ENCODE measurements at places on chromosomes 13 and 19.

GRCh38 chr13:32028711-32029110 is 2.9 kb upstream of the FRY start:
- no peak for DNase-seq

- peak; percentile 29 for DNase-seq
Measured at GRCh38 chr19:5321851-5322681, 18.5 kb downstream of the PTPRS start.

GRCh38 chr19:459724-460511 is 915 bp downstream of the SHC2 start:
- DNase-seq = no peak

- no peak for DNase-seq
Measured at GRCh38 chr13:73336773-73337172, 278.0 kb downstream of the KLF5 start.

- no peak for DNase-seq
Measured at GRCh38 chr13:97223711-97224541, 1.8 kb downstream of the MBNL2 start.

DNA sequence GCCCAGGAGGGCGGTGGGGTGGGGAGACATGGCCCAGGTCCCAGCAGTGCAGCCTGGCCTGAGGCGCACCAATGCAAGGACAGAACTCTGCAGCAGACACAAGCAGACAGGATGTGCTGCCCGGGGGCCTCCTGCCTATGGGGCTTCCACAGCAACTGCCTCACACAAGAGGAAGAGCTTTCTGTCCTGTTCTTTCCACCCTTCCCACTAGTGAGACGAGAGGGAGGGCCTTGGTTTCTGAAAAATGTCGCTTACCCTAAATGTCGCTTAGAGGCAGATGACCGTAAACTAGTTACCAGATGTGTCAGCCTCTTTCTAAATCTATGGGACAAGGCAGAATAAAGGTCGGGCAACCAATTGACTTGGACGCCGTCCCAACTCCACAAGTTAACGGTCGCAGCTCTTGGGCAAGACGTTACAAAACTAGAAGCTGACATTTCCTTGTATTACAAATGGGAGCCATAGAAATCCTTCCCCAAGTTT is at the start of gene LAIR1:
Gene LAIR1 (minus strand): TSS at position 157 of the 483 bp plus-strand sequence. CDS start 127 bp downstream, at position 30.
- no peak for DNase-seq

DNA sequence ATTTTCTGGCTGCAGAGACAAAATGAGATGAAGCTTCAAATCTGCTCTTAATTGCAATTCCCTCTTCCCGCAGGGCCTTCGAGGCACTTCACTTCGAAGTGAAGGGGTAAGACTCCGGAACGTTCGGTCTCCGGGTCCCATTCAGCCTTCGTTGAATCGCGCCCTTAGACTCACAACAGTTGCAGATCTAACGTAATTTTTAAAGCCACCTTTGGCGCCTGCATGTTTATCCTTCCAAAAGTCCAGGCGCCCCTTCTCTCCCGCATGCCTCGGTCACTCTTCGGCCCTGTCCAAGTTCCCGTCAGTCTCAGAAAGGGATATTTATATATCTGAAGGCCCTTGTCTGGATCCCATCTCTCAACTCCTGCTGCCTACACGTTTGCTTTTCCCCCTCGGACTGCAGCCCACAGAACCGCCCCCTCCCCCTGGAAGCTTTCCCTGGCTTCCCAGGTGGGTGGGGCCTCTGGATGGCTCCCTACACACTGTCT is 915 bp upstream of the KCTD12 start:
- DNase-seq = no peak

GRCh38 chr13:113589251-113589960 is 4.9 kb downstream of the TFDP1 start:
- DNase-seq = no peak

DNA sequence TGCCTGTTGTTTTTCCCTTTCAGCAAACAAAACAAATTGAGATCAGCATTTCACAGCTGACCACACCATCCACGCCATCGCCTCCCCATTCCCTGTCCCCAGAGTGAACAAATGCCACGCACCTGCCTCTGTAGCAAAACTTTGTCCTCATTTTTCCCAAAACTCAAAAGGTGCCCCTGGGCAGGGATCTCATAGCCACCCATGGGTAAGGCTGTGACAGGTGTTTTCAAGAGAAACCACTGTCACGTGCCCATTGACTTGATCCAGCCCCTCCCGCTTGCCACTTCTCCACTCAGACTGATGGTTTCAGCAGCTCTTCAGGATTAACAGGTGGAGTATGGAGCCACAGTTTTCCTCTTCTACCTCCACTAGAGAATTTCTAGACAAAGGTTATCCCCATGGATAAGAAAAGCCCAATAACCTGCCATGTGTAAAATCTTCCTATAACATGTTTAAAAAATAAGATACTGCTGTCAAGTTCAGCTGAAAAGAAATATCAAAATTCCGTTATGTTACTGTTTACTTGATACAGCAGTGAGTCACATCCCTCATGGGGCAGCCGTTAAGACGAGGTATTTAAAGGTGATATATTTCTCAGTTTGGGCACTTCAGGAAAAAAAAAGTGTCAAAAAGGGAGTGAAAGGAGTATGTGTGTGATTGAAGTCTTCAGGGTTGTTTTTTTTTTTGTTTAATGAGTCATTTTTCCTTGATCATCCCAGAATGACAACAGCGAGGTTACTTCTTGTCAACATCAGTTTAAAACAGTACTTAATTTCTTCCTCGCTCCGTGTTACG is 63.5 kb upstream of the GPR183 start:
- DNase-seq = no peak

DNA sequence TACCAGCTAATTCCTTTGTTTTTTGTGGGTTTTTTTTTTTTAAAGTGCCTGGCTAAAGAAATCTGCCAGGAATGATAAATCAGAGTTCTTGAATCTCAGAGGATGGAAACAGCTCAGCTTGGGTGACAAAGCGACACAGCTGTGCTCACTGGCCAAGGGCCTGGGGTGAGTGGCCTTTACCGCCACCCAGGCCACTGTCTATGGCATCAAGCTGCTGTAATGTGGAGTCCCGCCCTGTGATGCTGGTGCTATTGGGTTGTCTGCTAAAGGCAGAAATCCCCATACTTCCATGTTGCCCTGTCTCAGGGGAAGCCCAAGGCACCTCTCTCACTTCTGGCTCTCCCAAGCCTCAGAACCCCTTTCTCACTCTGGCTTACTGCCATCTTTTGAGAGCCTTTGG is 82.6 kb upstream of the FARP1 start:
- no peak for DNase-seq

DNA sequence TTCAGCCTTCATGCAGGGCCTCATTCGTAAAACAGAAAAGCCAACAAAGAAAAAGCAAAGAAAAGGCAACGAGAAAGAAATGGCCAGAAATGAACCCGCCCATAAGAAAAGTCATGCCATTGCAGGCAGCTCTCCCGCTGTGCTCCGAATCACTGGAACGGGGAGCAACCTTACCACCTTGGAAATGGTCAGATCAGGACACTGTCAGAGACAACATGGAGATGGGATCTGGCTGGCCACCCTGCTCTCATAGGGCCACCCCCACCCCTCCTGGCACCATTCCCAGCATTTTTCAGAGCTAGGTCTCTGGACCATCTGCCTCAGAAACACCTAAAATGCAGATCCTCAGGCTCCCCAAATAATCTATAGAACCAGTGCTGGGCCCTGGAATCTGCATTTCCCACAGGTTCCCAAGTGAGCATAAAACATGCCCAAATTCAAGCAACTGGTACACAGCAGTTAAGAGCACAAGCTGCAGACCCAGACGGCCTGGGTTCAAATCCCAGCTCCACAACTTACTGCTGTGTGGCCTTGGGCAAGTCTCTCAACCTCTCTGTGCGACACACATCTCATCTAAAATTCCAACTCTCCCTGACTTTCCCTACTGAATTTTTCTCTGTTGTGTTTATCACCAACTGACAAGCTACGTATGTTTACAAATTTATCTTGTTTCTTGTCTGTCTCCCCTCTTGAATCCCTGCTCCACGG is 151.6 kb downstream of the IER2 start:
- DNase-seq = no peak

GRCh38 chr13:20119960-20120359 is 40.9 kb downstream of the GJA3 start:
- no peak for DNase-seq

GRCh38 chr13:49446473-49446872 is 2.4 kb downstream of the SETDB2 start:
- DNase-seq = no peak

GRCh38 chr13:46901721-46902120 is 4.9 kb upstream of the HTR2A start:
- DNase-seq = no peak

DNA sequence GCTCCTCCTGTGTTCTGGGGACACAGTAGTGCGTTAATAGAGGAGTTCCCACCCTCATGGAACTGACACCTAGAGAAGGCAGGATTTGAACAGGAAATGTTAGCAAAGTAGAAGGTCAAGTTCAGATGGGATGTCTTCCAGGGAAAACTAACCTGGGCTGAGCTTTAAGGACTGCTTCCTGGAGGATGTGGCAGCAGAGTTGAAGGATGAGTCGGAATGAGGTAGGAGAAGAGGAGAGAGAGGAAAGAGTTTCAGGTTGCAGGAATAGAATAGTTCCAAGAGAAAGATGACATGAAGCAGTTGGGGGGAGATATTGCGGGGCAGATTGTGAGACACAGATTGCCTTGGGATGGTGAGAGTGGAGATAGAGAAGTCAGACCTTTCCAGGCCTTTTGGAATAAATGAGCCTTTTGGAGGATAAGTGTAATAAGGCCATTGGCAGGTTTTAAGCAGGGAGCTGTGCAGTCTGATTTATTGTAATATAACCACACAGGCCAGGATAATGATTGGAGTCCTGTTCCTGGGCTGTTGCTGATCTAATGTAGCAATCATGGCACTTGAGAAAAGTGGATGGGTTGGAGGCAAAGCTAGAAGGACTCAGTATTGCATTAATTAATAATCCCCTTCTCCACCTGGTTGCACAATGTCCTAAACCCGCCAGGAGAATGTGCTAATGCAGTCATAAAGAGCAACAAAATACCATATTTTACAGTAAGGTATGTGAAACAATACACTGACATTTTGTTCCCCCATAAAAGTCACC is 205.4 kb downstream of the SHISA2 start:
- DNase-seq = no peak

GRCh38 chr19:51546650-51547396 is 15.4 kb upstream of the SIGLEC6 start:
- DNase-seq = no peak
